Osteocyte (in vitro differentiated cells): ENCODE measurements at places on chromosomes 4 and X. TPM values are rescaled to one million over a fixed set of nuclear protein-coding genes. Genes with fewer than 3 reads are reported as not detected.

DNA sequence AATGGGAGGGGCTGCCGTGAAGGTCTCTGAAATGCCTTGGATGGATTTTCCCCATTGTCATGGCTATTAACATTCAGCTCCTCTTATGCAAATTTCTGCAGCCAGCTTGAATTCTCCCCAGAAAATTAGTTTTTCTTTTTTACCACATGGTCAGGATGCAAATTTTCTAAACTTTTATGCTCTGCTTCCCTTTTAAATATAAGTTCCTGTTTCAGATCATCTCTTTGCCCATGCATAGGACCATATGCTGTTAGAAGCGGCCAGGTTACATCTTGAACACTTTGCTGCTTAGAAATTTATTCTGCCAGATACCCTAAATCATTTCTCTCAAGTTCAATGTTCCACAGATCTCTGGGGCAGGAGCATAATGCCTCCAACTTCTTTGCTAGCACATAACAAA, 13.8 kb upstream of the CLDN34 start:
- DNase-seq = no peak

The PSAPL1 gene
- total RNA-seq = not detected in 2 replicates

DNA sequence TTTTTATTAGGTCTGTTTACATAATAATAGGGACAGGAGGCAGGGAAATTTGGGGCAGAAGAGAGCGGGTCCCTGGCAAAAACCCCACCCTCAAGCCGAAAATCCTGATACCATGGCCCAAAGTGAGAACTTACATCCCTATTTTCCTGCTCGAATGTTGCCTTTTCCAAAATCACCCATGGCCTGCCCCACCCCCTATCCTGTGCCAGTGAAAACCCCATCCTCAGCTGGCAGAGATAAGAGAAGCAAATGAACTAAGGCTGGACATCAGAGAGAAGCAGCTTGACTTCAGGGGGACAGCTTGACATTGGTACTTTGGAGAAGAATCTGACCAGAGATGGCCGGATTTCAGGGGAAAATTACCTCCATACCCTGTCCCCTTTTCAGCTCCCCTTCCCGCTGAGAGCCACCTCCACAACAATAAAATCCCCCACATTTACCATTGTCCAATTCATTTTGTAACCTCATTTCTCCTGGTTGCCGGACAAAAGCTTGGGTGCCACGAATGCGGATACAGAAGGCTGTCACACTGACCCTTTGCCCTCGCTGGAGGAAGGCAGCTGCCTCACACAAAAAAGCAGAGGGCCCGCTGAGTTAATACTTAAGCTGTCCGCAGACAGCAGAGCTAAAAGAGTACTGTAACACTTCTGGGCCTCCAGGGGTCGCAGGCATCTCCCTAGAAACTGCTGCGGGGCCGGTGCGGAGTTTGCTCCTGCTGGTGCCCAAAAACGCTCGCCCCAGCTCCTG, 196.2 kb downstream of the SNCA start:
- DNase-seq = no peak

GRCh38 chr4:185993328-185993973, 75.5 kb upstream of the TLR3 start:
- DNase-seq = no peak

- no peak for DNase-seq
Measured at GRCh38 chrX:114611018-114611619, 27.2 kb downstream of the HTR2C start.

GRCh38 chr4:125492957-125493356, 178.2 kb downstream of the FAT4 start:
- no peak for DNase-seq

- DNase-seq = no peak
Measured at GRCh38 chr4:158805635-158806471, 37.0 kb downstream of the FNIP2 start.

The IL13RA2 gene
- total RNA-seq = not detected in 2 replicates

The HTN3 gene
- not detected in 2 replicates for total RNA-seq

DNA sequence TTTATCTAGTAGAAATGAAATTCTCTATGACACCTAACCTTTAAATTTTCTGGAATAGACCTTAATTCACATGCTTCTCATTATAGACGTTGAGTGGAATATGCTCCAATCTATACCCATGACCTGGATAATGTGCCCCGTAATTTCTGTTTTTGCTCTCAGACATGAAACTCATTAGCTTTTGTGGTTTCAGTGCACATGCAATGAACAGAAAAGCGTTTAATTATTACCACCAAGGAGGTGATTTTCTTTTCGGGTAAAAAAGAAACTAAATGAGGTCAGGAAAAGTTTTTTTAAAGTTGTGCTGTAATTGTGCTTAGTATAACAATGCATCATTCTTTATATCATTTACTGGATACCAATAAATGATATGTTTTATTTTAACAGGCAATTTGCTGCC, 1703.9 kb upstream of the TENM3 start:
- DNase-seq = no peak

DNA sequence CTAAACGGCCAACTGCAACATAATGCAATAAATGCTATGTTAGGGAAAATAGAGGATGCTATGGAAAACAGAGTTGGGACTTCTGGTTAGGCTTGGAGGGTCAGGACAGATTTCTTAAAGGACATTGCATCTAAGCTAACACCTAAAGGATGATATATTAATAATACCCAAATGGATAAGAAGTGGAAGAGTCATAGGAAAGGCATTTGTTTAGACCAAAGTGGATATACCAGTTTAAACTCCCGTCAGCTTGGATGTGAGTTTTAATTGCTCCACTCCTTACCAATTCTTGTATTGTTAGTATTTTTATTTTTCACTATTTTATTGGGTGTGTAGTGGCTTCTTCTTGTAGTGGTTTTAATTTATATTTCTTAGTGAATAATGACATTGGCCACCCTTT, 93.9 kb downstream of the PTPN13 start:
- no peak for DNase-seq

- DNase-seq = no peak
Measured at GRCh38 chr4:99471896-99472295, 36.8 kb upstream of the ADH7 start.

GRCh38 chr4:1235381-1236102, 13.4 kb downstream of the CTBP1 start:
- no peak for DNase-seq

DNA sequence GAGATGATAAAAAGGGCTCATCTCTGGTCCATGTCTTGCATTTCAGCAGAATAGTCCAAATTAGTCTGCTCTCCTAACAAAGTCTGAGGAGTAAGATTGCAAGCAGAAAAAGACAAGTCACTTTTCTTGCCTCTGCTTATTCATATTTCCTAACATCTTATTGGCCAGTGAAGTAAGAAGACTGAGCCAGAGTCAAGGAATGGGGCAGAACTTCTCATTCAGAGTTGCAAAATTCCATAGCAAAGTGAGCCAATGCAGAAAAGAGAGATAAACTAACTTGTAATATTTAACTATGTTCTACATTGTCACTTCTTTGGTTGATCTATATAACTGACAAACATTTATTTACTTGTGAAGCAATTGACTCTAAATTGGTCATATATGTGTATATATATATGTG, 2304.0 kb downstream of the ARAP2 start:
- DNase-seq = no peak

DNA sequence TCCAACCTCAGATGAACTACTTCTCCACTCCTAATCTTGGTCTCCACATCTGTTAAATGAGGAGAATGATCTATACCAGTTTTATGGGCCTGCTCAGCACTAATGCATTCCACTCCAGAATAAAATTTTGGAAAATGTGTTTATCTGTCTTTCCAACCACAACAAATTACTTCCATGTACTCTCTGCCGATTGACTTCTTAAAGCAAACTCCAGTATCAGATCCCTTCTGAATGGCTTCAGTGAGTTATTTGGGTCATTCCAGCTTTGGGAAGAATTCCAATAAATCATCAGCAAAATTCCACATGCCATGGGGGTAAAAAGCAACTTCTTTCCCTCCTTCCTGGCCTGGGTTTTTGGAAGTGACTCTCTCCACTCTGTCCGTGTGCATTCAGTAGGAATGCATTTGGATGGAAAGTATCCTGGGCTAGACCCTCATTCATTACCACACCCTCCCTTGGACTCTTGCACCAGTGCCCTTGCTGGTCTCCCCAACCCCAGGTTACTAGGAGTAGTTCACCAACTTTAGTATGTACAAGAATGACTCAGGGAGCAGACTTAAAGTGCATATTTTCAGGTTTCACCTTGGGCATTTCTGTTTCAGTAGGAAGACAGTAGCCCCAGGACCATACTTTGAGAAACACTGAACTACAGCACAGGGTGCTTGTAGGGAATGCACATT, 15.4 kb upstream of the ADH6 start:
- DNase-seq = no peak

- DNase-seq = no peak
Measured at GRCh38 chrX:85928606-85929005, 118.8 kb downstream of the CHM start.
